Stimulated activated CD8-positive, alpha-beta memory T cell treated with anti-CD3 and anti-CD28 coated beads, Interleukin-15, amount 100 ng/mL, for 48 hours (primary cell): ENCODE measurements at places on chromosomes 7 and 10.

DNA sequence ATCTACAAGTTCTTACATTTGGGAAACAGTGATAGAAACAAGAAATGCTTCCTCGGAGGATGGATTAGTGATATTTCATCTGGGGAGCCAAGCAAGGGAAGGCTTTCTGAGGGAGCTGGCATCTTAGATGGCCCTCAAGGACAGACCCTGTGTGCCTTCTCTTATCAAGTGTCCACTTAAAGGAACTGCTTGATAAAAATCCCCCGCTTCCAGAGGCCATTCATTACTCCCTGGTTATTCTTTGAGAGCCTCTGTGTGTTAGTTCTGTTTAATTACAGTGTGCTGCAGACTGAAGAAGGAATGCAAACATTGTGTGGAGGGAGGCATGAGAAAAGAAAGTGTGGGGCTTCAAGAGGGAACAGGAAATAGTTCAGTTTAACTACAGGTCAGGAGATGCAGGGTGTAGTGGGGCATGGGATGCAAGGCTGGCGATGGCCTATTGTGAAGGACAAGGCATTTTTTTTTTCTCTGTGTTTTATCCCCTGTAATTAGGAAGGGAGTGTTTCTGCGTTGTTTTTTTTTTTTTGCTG lies 145.4 kb downstream of the SNX10 start:
- DNase-seq, result no peak

DNA sequence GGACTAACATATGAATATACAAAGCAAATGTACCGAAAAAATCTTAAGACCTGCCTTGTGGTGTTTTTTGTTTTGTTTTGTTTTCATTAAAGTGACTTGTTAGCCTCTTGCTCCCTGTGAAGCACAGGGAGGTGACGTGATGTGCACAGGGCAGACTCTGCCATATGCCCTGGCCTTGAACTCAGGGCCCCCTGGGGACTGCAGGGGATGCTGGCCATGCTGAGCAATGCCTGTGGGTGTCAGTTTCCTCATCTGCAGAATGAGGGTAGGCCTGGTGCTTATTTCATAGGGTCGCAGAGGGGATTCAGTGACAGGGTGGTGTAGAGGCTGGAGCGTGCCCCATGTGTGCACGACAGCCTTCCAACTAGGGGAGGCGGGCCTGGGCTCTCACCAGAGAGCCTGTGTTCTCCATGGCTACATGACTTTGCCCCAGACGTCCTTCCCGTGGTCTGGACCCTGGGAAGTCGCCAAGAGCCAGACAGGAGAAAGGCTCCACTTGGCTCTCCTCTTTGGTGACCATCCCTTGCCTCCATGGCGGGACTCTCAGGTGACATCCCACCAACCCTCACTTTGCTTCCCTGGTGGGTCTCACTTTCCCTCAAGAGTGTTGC lies 14.5 kb downstream of the EGFR start:
- no peak for DNase-seq

DNA sequence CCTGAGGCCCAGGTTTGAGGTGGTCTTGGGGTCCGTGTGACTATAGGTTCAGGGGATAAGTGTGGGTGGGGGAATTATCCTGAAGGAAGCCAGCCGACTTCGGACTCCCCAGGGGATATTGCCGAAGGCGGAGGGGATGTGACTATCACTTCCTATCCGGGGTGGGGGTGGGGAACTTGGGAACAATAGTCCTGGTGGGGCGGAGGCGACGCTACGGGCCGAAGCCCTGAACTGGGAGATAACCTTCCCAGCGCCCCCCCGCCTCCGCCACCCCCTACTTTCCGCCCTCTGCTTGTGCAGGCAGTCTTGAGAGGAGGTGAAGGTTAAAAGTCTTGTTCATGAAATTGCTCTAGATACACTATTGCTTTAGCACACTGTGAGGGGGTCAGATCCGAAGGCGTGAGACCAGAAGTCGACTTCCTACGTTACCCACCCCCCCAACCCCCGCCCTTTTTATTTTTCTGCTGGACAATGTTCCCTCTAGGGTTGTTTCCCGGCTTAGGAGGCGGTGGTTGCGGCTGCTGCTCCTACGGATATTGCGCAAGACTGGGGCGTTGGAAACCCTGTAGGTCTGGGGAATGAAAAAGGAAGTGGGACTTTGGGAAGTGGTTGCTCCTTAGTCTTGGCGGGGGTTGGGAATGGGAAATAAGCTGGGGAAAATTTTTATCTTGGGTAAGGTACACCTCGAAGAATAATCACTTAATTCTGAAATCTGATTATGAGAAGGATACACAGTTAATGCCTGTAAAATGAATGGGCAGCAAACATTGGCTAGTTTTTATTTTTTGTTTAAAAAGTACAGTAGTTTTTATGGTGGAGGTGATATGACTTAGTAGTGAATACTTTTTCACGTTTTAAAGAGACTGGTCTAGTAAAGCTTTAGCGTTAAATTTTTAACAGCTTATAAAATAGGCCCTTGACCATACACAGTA lies 1.5 kb downstream of the PTPN12 start:
- no peak for DNase-seq

DNA sequence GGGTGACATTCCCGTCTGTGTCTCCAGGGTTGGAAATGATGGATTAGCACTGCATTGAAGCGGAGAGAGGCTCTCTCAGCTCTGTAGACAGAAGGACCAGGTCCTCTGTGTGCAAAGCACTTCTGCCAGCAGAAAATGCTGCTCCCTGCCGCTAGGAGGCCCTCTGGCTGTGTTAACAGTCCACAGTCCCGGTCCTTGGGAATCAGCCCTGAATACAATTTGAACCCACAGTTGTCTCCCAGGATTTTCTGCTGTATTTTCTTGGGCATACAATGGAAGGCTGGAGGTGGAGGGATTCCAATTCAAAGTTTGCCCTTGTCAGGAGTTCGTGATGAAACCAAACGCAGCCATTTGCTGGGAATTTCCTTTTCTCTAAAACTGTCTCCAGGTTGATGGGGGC lies 205.2 kb downstream of the GLRX3 start:
- no peak for DNase-seq

DNA sequence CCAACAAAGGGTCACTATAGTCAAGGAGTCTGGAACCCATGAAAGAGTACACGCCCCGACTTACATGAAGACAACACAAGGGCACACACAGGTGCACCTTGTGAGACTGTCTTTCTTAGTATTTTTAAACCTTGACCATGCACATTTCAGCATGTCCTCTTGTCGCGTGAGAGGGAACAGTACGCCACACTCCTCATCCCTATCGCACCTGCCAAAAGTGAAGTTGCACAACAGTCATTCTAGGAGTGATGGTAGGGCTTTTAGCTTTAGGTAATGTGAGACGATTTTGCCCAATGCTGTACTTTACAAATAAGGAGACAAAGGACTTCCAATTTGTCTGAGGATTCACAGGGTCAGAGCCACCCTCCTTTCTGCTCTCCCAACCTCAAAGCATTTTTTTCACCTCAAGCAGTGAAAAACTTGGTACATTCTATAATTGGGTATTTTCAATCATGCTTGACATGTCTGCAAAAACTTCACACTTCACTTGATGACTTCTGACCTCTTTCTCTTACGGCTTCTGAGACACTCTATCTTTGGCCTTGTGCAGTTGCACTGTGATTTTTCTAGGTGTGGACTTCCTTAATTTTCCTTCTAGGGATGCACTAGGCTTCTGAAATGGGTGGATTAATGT lies 173.9 kb upstream of the GRB10 start:
- no peak for DNase-seq

- no peak for DNase-seq
These were observed 504.6 kb upstream of the MKI67 start for GRCh38 chr10:128630787-128631252.

GRCh38 chr10:74275755-74276290 lies 124.8 kb downstream of the ADK start:
- no peak for DNase-seq

DNA sequence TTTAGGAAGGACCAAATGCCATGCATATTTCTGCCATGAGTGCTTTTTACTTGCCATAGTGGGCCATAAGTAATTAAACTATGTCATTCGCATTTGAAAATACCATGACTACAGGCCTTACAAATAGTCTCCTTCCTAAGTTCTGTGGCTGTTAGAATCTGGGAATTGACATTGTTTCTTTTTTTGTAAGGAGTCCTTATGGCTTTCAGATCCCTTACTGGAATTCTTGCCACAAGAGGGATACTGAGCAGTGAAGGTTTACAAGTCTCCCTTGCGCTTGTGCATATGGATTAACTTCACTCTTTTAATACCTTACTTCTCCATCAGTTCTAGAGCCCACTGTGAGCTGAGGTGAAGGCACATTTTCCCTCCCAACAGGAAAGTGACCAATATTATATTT lies 166.0 kb downstream of the NRG3 start:
- DNase-seq, result no peak

DNA sequence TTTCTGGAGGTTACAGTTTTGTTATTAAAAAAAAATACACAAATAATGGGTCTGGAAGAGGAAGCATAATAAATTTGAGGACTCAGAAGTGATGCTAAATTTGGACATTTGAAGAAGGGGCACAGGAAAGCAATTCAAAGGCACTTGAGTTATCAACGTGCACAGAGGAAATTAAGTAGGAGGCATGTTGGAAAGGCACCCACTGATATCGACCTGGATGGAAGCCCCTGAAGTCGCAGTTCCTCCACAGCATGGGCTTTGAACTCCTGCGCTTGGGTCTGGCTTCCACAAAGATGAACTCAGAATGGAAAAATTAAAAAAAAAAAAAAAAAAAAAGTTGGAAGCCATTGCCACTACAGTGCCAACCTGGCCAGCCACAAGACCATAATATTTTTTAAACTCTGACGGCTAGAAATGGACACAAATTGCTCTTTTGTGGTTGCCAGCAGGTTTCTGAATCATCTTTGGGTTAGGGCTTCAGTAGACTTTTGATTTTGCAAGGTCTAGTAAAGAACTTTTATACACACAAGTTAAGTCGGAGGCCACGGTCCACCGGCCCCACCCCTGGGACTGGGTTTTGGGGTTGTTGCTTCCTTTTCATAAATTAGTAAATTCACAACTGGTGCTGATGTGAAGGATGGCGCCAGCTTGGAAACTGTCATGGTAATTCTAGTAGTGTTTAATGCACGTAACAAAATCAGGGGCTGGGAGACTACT lies 21.6 kb downstream of the JCAD start:
- no peak for DNase-seq

GRCh38 chr7:21028186-21028585 lies 241.5 kb upstream of the SP8 start:
- no peak for DNase-seq

GRCh38 chr7:47549916-47550315 lies 32.0 kb downstream of the TNS3 start:
- no peak for DNase-seq

DNA sequence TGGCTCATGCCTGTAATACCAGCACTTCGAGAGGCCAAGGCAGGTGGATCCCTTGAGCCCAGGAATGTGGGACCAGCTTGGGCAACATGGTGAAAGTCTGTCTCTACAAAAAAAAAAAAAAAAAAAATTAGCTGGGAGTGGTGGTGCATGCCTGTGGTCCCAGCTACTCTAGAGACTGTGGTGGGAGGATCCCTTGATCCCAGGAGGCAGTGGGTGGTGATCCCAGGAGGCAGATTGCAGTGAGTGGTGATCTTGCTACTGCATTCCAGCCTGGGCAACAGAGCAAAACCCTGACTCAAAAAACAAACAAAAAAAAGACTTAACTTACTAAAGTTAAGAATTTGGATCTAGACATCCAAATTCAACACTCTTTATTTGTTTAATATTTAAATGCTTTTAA lies 10.2 kb upstream of the ADO start:
- DNase-seq, result no peak

GRCh38 chr7:157856873-157857577 lies 520.2 kb downstream of the DNAJB6 start:
- no peak for DNase-seq

GRCh38 chr7:42950417-42950816 lies 18.2 kb downstream of the MRPL32 start:
- DNase-seq, result no peak

- DNase-seq, result no peak
These were observed 84.6 kb downstream of the KAT6B start for GRCh38 chr10:74910976-74911350.
